Lung microvascular endothelial cell (primary cell): ENCODE measurements at places on chromosomes 5 and 9.
A peak's percentile ranks its signal among the peaks of the same experiment; 100 is the strongest.

DNA sequence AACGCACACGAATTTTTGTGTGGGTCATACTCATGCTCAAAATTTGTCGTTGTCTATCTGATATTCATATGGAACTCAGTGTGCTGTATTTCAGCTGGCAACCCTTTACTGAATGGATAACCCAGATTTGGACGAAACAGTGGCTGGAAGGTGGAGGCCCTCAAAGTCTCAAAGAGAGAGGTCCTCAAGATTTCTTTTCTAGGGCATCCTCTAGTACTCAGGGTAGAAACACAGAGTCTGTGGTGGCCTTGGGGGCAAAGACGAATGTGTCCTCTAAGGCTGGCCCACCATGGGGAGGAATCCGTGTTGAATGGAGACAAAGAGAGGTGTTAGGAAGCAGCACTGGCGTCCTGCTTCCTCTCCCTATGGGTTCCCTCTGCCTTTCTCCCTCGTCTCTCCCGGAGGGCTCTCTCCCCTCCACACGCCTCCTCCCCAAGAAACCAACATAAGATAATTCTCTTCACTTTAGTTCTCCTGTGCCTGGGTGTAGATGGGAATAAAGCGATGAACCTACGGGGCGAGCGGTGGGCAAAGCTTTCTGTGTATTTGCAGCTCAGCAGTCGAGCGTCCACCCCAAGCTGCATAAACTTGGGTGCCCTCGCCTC lies 333.7 kb downstream of the CWC27 start:
- DNase-seq: no peak

DNA sequence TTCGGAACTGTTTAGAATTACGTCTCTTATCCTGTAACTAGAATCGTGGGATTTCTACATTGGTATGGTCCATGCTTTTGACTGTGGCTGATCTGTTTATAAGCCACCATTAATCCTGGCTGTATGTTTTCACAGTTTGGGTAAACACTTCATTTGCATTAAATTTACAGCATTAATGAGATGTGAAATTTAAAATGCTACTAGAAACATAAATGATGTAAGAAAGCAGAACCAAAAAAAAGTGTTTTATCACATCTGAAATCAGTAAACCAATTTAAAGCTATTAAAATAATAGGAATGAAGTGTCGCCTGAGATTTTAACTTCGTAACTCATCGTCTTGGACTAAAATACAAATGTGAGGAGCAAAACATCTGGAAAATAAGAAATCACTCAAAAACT lies 201.7 kb downstream of the NFIB start:
- DNase-seq: no peak

DNA sequence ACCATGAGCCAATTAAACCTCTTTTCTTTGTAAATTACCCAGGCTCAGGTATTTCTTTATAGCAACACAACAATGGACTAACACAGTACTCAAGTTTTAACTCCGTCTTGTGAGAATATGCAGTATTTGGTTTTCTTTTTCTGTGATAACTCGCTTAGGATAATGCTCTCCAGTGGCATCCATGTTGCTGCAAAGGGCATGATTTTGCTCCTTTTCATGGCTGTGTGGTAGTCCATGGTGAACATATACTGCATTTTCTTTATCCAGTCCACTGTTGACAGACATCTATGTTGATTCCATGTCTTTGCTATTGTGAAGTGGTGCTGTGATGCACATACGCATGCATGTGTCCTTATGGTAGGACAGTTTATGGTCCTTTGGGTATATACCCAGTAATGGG lies 10.9 kb downstream of the VPS13A start:
- DNase-seq: no peak

DNA sequence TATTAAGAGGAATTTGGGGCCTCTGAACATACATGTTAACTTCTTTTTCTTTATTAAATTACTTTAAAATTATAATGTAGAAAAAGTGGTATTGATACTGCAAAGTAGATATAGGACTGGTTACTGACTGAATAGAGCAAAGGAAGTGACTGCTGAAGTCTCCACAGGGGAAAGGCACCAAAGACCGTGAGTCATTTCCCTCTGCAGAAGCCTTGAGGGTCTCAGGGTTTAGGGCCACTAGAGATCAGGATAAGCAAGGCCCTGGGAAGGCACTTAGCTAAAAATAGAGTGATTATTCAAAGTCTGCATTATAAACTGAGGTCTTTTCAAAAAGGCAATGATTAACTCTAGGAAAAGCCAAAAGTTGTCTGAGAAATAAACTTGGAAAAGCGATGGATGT lies 44.7 kb upstream of the ITGA1 start:
- no peak for DNase-seq

DNA sequence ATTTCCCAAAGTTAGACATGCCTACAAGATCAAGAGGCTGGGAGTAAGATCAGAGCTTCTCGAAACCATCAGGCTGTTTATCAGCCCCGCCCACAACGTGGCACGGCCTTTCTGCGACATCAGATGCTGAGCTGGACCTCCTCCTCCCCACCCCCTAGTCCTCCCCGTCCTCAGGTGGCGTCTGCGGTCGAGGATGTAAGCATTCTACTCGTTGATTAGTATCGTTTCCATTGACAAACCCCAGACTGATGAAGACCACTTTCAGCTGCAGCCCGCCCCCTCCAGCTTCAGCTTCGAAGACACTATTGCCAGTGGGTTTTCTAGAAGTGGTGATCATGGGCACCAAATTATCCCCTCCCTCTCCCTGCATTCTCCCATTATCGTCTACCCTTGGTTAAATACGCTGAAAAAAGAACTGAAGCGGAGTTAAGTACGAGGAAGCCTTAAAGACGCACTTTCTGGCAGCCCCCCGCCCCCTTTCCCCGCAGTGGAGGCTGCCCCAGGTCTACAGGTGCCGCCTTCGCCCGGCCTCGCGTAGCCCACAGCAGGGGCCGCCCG lies 1.1 kb downstream of the PPIC start:
- peak; percentile 31 for DNase-seq

- no peak for DNase-seq
Observed at GRCh38 chr9:117470902-117471301, 56.0 kb upstream of the ASTN2 start.

GRCh38 chr5:180470966-180471582 lies 23.1 kb upstream of the CNOT6 start:
- DNase-seq: peak; percentile 69

DNA sequence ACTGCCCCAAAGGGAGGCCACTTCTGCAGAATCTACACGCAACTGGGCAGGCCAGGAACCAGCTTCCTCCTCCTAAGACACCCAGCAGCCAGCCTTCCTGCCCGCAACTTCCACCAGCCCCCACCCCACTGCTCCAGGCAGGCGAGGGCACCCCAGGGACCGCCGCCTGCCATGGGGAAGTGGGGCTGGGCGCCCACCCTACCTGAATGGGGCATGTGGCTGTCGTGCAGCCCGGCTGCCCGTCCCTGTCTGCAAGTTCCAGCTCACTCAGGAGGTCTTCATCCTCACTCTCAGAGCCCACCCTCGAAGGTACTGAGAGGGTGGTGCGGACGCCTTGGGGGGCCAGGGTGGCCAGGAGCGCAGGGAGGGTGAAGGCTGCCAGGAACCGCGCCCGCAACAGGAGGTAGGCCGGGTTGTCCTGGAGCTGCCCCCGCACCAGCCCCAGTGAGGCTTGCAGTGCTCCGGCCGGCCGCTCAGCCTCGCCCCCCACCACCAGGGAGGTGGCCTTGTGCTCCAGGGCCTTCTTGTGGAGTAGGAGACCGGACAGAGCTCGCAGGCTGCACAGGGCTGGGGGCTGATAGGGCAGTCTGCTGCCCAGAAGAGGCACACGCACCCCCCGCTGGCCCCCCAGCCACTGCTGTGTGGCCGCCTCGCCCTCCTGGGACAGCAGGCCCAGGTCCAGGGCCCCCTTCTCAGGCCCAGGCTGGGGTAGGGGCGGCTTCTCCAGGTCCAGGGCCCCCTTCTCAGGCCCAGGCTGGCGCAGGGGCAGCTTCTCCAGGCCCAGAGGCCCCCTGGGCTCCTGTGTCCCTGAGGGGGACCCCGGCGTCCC lies 4.1 kb upstream of the CARD9 start:
- DNase-seq: no peak

DNA sequence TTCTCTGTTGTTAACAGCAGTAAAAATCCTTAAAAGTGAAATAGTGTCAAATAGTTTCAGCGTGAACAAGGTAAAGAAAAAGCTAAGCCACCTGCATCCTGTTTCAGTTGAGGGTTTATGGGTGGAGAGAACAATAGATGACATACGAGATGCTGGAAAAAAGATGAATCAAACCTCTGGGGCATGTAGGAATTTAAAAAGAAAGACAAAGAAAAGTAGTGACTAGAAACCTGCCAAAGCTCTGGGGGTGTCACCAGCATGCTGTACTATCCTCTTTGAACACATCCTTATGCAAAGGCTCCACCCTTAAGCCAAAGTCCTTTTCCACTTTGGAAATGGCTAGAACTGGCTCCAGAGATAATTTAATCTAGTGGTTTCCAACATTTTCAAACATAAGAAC lies 22.2 kb downstream of the SCAI start:
- DNase-seq: peak; percentile 61
